Left forelimb (tissue), 1 donor: ENCODE measurements at places on chromosomes 7 and 10.
A peak's percentile ranks its signal among the peaks of the same experiment; 100 is the strongest.

- no peak for DNase-seq
Observed at GRCh38 chr10:69061305-69062161, 26.4 kb upstream of the SRGN start.

GRCh38 chr10:11245510-11245909, 227.8 kb downstream of the CELF2 start:
- no peak for DNase-seq

- no peak for DNase-seq
Observed at GRCh38 chr10:129386415-129387257, 80.4 kb upstream of the MGMT start.

DNA sequence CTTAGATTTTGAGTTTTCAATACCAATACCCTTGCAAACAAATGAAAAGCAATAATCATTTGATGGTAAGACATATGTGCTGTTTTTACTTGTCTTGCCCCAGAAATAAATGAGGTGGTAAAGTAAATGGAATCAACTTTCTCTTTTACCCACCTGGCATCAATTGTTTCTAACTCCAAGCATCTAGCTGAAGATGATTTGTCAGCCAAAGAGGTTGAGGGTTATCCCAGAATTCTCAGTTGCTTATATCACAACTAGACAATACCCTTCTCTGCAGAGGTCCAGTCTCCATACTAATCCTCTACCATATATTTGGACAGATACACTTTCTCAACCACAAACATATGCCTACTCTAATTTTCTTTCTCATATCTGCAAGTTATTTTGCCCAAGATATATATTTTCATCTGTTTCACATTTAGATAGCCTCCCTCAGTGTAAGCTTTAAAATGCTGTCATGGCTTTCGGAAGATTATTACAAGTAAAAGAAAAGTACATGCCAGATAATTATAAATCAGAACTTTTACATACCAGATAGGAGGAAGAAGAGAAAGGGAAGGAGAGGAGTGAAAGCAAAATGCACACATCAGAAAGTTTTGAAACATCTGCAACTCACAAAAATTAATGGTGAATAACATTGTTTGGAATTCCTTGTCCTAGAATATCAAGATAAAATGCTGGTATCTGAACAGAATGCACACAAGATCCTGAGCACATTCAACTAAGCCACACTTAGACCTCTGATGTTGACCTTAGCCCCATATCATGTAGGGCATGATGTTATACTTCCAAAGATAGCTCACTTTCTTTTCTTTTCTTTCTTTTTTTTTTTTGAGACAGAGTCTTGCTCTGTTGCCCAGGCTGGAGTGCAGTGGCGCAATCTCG, 146.6 kb downstream of the REEP3 start:
- DNase-seq = no peak

- DNase-seq = no peak
Observed at GRCh38 chr10:132011445-132011844, 29.7 kb upstream of the BNIP3 start.

DNA sequence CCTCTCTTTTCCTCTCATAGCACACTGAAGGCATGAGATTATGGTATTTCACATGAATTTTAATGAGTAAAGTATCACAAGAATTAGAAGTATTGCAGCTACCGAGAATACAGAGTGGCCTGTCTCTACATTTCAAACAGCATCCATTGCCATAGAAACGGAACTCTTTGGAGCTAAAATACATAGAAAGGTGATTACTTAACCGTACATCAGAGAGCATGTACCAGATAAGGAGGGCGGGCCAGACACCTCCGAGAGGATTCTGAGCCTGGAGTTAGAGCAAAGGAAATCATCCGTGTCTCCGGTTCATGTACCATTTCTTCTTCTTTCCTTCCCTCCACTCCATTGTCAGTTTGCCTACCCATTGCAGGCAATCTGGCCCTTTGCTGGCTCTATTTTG, 196.7 kb downstream of the KLF6 start:
- DNase-seq = no peak

DNA sequence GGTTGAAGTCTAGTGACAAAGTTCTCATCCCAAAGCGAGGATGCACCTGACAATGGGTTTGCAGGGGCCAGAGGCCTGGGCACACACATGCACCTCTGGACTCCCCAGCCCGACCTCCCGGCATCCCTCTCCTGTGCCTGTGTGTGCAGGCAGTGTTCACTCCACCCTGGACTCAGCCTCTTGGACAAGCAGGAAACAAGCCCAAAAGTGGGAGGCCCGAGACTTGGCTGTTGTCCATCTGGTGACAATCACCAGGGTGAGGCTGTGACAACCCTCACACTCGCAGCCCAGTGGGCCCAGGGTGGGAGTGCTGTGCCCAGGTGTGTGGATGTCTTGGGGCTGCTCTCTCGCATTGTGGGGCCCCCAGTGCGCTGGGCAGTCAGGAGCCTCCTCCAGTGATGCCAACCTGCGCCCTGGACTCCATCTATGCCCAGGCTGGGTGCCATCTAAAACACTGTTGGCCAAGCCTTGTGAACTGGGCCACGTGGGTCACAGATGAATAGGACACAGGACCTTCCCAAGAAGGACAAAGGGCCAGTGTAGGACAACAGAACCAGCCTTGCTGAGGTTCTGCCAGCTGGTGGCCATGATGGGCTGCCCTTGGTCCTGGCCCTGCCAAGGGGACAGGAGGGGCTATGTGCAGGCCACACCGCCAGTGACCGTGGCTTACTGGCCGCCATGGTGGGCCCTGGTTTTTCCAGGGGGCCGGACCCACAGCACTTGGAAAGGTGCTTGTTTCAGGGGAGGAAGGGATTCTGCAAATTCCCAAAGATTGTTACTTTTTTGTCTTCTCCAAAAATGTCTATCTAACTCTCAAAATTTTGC, 144.3 kb downstream of the TCERG1L start:
- peak; percentile 44 for DNase-seq

- DNase-seq = no peak
Observed at GRCh38 chr7:84294847-84295455, 100.4 kb upstream of the SEMA3A start.

GRCh38 chr10:26508016-26508415, 69.9 kb downstream of the APBB1IP start:
- DNase-seq = no peak

- no peak for DNase-seq
Observed at GRCh38 chr10:126352453-126352852, 35.8 kb downstream of the ADAM12 start.

- DNase-seq = no peak
Observed at GRCh38 chr7:127437837-127438236, 45.3 kb upstream of the ZNF800 start.

GRCh38 chr10:34235164-34235832, 579.8 kb downstream of the PARD3 start:
- no peak for DNase-seq

DNA sequence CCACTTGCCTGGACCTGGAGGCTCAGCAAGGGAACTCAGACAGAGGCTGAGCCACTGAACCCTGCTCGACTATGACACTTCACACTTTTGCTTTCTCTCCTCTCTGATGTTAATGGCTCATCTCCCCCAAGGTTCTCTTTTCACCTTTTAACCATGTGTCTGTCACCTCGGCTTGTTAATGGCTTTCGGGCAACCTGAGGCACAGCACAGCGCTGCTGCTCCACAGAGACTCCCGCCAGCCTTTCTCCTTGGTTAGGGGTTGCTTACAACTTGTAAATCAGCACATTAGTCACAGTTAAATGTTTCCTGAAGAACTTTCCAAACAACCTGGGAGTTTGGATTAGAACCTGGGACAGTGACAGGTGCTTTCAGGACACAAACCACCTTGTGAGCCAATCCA, 136.2 kb upstream of the TBX20 start:
- DNase-seq = no peak

DNA sequence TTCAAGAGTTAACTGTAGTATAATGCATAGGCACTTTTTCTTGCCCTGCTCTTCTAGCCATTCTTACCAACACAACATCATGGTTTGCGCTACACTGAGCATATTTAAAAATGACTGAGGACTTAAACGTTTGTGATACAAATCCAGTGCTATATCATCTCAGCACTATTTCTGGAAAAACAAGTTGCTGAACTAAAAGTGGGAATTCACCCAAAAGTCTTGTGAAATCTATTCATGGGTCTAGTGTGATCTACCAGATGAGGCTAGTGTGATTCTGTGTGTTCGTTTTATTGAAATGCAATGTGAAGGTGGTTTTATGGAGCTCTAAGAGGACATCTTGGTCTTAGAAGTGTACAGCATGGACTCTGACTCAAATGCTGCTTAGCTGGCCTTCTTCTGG, 584.6 kb upstream of the POM121L12 start:
- DNase-seq = no peak

DNA sequence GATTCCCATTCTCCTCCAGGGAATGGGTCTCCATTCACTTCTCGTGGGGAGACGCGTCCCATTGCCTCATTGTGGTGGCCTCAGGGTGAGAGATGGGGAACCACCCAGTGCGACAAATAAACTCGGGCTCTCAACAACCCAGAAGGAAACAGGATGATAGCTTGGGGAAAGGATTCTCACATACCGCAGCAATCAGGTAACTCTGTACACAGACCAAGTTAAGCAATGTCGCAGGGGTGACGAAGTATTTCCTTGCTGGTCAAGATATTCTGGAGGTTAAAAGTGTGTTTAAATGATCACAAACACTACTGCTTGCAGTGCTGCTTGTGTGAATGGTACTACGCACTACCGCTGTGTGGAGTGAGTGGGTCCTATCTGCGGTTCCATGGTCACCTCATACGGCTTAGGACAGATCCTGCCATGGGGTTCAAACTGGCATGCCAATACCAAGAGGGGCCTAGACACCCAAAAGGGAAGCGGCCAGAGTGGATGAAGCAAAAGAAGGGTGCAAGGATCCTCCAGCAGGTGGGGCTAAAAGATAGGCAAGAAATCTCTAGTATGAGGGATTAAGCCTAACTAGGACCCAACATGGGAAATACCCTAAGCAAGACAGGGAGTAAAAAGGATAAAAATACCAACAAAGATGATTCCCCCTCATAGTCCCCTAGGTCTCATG, 143.8 kb upstream of the TMEM106B start:
- no peak for DNase-seq

DNA sequence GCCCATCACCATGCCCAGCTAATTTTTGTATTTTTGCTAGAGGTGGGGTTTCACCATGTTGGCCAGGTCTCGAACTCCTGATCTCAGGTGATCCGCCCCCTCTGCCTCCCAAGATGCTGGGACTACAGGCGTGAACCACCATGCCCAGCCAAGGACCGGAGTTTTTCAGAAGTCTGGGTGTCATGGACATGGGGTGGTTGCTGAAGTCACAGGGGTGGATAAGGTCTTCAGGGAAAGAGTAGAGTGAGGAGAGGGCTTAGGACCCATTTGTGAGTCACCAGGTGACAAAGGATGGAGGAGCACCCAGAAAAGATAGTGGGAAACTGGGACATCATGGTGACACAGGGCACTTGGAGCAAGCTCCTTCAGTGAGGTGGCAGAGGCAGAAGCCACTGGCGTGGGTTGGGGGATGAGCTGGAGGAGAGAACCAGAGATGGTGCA, 2.8 kb upstream of the GPRIN2 start:
- DNase-seq = peak; percentile 61

DNA sequence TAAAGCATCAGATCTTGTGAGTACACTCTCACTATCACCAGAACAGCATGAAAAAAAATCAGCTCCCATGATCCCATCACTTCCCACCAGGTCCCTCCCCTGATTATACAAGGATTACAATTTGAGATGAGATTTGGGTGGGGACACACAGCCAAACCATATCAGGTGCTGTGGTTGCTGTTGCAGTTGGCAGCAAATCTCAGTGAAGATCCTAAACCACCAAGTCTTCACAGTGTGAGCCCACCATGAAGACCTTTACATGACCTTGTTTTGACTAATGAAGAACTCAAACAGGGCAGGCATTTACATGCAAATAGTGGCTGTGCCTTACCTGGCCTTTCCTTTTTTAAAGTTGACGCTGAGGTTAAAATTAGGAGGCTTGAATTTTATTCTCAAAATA, 242.6 kb downstream of the ACTR3B start:
- DNase-seq = no peak

- DNase-seq = no peak
Observed at GRCh38 chr10:32931593-32931992, 26.4 kb downstream of the ITGB1 start.

GRCh38 chr10:78934994-78935602, 133.7 kb upstream of the ZMIZ1 start:
- no peak for DNase-seq

GRCh38 chr7:520503-521161, 986 bp upstream of the PDGFA start:
- no peak for DNase-seq

DNA sequence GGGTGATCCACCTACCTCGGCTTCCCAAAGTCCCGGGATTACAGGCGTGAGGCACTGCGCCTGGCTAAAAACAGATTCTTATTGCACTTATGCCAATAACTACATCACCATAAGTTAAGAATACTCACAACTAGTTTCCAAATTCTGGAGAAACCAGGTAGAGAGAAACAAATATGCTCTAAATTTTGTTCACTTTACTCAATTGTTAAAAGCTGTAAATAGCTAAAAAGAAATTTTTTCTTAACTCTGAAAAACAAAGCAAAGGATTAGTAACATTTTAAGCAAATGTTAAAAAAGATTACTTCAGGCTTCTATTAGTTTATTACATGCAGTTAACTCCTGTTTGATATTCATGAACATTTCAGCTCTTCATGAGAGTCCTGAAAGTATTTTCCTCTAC, 28.3 kb upstream of the ZMIZ2 start:
- no peak for DNase-seq

GRCh38 chr10:61989995-61990760, 88.7 kb downstream of the ARID5B start:
- DNase-seq = no peak

DNA sequence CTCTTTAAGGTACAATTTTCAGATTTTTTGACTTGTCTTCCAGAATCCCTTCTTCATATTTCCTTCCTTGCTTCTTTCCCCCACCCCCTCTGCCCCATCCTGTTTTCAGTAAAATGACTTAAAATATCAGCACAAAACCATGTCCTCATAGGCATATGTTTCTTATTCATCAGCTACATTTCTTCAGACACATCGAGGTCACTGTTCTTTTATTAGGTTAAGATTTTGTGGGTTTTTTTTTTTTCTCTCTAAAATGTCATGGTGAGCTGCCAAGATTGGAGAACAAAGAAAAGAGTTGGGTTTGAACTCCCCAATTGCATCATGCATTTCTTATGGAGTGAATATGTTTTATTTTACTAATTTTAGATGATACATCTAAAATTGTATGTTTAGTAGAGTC, 35.8 kb downstream of the LAMB4 start:
- DNase-seq = no peak

DNA sequence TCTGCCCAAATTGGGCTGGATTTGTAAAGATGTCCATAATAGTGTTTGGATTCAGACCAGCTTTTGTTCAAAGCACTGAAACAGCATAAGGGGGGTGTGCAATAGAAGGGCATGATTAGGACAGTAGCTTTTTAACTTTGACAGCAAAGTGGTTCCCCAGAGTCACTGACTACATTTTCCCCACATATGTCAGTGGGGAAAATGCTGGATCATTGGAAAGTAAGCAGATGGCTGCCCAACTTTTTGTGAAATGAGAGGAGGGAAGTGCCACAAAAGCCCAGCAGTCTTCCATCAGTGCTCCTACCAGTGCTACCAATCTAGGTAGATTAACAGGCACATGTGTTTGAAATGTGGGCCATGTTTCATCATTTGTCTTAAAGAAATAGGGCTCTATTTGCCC, 162.8 kb downstream of the FZD1 start:
- no peak for DNase-seq

- DNase-seq = no peak
Observed at GRCh38 chr10:42482411-42482810, 156.0 kb downstream of the ZNF33B start.
